ENCODE measurements at places on chromosomes 6 and 20. TPM values are rescaled to one million over a fixed set of nuclear protein-coding genes. Genes with fewer than 3 reads are reported as not detected.

VGLL2 gene
- polyA plus RNA-seq: not detected

DNA sequence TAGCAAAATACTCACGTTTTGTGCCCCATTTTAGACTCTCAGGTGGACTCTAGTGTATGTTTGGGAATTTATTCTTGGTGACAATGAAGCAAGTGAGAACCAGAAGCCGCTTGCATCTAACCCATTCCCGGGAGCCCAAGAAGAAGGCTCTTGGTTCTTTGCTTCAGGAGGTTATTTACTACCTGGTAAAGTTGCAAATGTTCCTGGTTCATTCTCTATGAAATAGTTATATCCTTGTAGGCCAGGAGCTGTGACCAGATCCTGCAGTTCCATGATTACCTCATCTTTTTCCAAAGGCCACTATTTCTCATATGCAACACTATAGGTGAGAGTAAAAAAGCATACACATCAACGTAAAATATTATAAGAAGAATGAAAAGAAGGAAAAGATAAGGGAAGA, 60.9 kb upstream of the FABP7 start:
- no peaks in the 10 kb centered on the region for H3K4me1 ChIP-seq
- no peaks in the 10 kb centered on the region for H3K27me3 ChIP-seq
- H3K36me3 ChIP-seq: no peaks in the 10 kb centered on the region
- no peak for DNase-seq
- no peak overlapping the region for H3K4me3 ChIP-seq

GRCh38 chr6:35489066-35489465, 7.8 kb downstream of the TEAD3 start:
- no peaks in the 10 kb centered on the region for H3K27me3 ChIP-seq
- H3K4me1 ChIP-seq: no peaks in the 10 kb centered on the region
- H3K36me3 ChIP-seq: no peaks in the 10 kb centered on the region
- no peak overlapping the region for H3K4me3 ChIP-seq
- H3K27ac ChIP-seq: no peak overlapping the region
- DNase-seq: no peak

GNAS-AS1 gene
- polyA plus RNA-seq: not detected

GRCh38 chr6:2958331-2958711, 13.0 kb downstream of the SERPINB6 start:
- no peaks in the 10 kb centered on the region for H3K36me3 ChIP-seq
- no peak overlapping the region for H3K27ac ChIP-seq
- no peaks in the 10 kb centered on the region for H3K27me3 ChIP-seq
- peak; percentile 31 for DNase-seq

LY6G6F gene
- not detected for polyA plus RNA-seq

DNA sequence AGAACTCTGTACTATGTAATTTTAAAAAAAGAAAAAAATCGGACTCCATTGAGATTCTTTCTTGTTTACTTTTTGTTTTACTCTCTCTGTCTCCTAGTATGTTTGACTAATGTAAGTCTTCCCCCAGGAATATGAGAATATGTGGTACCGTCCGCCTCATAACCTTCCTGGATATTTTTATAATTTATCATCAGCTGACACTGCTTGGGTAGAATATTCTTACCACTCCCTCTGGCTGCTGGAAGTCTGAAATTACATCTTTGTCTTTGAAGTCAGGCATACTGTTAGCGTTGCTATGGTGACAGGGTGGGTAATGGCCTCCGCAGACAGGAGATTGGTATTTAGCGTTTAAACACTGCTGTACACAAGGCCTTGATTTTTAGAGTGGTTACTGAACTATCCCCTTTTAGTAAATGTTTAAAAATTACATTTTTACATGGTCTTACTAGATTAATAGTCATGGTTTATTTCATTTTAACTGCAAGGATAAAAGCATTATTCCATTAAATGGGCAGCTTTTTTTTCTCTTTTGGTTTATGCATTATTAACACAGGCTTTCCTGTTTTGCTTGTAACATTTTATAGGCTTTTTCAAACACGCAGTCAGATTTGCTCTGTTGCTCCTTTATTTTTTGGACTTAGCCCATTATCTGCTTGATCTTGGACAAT, 176.4 kb downstream of the ARID1B start:
- H3K4me1 ChIP-seq: peaks cover 33% of the 10 kb centered on the region
- DNase-seq: no peak
- no peaks in the 10 kb centered on the region for H3K36me3 ChIP-seq
- no peak overlapping the region for H3K27ac ChIP-seq
- no peak overlapping the region for H3K4me3 ChIP-seq

RFX6 gene
- polyA plus RNA-seq: not detected

- no peaks in the 10 kb centered on the region for H3K36me3 ChIP-seq
- no peak overlapping the region for H3K27ac ChIP-seq
Measured at GRCh38 chr20:31788578-31788977, 30.6 kb upstream of the MYLK2 start.

TINAG gene
- not detected for polyA plus RNA-seq

DNA sequence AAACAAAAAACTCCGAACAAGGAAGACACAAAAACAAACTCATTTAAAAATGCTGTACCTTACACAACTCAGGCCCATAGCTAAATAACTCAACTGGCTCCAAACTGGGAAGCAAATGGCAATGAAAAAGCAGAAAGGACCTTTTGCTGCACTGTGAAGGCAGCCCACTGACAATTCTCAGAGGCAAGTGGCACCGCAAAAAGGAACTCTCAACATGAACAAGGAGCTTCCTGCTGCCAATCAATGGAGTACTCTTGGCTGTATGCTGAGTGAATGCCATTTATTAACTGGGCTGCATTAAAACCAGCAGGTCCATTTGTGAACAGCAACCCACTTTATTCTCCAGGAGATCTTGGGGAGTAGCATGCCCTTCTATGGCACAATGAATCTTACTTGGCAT, 209.9 kb downstream of the PTPRK start:
- no peaks in the 10 kb centered on the region for H3K4me1 ChIP-seq
- H3K27ac ChIP-seq: no peak overlapping the region
- no peak overlapping the region for H3K4me3 ChIP-seq
- H3K27me3 ChIP-seq: no peaks in the 10 kb centered on the region

Measured in CD8-positive, alpha-beta memory T cell (primary cell).